ENCODE measurements at places on chromosomes 5 and 9. TPM values are rescaled to one million over a fixed set of nuclear protein-coding genes. Genes with fewer than 3 reads are reported as not detected.

- no peak for DNase-seq
Observed at GRCh38 chr9:108045851-108046250, 556.3 kb upstream of the KLF4 start.

DNA sequence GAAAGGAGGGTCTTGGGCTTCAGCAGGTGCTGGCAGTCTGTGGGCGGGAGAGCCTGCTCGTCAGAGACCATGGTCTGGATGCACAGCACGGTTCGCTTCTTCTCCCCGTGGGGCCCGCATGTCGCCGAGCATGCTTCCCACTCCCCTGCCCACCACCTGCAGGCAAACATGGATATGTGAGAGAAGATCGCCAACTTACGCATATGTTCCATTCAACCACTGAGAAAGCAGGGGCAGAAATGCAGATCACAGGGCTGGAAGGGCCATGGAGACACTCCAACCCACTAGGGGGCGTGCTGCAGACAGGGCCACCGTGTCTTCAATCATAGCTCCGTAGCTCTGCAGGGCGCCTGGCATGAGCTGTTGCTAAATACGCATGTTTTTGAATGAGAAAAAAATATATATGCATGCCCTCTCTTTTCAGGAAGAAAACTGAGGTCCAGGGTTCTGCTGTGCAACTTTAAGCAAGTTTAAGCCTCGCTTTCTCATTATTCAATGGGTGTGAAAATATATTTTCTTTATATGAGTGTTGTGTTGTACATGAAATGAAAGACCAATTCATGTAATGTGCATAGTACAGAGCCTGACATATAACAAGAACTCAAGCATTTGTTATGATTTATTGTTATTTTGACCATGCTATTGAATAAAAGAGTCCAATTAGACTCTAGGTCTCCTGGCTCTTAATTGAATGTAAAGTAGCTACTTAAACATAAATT, 148.0 kb downstream of the TARS1 start:
- DNase-seq, result no peak

DNA sequence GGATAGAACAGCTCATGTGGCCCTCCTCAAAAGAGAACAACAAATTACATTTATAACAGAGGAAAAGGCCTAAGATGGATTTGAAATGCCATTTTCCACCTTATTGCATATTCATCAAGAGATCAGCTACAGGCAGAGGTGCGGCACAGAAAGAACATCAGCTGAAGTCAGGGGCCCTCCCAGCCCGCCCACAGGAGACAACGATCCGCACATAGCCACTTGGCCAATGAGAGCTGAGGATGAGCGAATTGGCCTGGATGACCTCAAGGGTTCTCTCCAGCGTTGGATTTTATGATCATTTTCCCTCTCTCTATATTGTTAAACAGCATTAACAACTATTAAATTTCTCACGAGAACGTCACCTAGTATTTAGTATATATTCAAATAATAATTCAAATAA, 97.6 kb downstream of the GNAQ start:
- no peak for DNase-seq

DNA sequence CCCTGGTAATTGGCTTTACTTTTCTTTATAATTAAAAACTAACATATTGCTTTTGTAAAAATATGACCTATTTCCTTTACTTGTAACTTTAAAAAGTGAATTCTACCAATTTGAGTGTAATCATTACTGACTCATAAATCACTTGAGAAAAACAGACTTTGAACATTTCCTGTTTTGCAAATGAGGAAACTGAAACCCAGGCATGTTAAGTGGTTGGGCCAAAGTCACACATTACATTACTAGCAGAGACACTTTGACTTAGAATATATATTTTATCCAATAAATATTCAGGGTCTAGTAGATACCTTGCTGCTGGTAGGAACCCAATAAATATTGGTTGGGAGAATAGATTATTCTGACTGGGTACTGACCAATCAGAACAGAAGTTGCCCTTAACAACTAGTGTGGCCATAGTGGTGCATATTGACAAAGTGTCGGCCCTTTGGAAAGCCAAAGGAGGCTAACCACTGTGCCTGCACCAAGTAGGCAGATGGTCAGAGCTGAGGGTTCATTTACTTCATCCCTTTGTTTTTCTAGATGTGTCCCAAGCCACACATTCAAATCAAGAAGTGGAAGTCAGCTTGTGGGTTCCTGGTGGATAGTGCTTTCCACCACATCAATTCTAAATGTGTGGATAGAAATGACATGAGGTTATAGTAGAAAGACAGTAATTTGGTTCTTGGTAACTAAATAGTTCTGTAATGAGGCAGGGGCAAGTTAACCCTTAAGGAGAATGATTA, 365.1 kb upstream of the RIOK2 start:
- DNase-seq, result no peak

- no peak for DNase-seq
Observed at GRCh38 chr9:135474915-135475314, 4.7 kb upstream of the PPP1R26 start.

- no peak for DNase-seq
Observed at GRCh38 chr5:116722651-116723050, 148.0 kb upstream of the SEMA6A start.

- no peak for DNase-seq
Observed at GRCh38 chr5:18090177-18090576, 455.9 kb downstream of the TAF11L14 start.

GRCh38 chr9:109097146-109097545, 22.6 kb downstream of the TMEM245 start:
- no peak for DNase-seq

- DNase-seq, result peak; percentile 64
Observed at GRCh38 chr9:91740701-91741100, 209.3 kb downstream of the ROR2 start.

- DNase-seq, result peak; percentile 74
Observed at GRCh38 chr9:129762985-129763926, 10.4 kb upstream of the PTGES start.

DNA sequence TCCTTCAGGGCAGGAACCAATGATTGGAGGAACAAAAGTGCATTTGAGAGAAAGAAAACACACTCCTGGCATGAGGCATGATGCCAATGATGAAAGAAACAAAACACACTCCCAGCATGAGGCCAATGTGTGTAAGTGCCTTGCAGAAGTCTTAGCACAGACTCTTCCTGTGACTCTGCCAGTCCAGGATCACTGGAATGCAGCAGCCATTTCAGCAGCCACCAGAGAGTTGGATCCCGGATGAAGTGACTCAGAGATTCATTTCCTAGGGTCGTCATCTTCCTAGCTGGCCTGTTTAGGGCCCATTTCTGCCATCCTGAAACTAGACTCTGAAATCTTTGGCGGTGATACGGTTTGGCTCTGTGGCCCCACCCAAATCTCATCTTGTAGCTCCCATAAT, 212.5 kb downstream of the CFAP90 start:
- DNase-seq, result no peak

DNA sequence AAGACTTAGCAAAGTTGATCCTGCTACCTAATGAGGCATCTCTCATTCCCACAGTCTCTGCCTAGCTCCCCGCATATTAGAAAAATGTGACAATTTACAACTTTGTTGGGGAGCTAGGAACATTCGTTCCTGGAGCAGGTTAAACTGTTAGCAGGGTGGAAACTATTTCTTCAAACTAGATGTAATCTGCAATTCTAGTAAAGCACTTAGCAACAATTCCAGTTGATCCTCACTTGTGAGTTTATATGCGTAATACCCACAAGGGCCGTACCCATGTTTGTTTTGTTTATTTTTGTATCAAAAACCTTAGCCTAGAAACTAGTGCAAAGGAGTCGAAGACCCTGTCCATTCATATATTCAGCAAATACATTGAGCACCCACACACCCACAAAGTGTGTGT, 175.8 kb upstream of the DMAC1 start:
- no peak for DNase-seq

DNA sequence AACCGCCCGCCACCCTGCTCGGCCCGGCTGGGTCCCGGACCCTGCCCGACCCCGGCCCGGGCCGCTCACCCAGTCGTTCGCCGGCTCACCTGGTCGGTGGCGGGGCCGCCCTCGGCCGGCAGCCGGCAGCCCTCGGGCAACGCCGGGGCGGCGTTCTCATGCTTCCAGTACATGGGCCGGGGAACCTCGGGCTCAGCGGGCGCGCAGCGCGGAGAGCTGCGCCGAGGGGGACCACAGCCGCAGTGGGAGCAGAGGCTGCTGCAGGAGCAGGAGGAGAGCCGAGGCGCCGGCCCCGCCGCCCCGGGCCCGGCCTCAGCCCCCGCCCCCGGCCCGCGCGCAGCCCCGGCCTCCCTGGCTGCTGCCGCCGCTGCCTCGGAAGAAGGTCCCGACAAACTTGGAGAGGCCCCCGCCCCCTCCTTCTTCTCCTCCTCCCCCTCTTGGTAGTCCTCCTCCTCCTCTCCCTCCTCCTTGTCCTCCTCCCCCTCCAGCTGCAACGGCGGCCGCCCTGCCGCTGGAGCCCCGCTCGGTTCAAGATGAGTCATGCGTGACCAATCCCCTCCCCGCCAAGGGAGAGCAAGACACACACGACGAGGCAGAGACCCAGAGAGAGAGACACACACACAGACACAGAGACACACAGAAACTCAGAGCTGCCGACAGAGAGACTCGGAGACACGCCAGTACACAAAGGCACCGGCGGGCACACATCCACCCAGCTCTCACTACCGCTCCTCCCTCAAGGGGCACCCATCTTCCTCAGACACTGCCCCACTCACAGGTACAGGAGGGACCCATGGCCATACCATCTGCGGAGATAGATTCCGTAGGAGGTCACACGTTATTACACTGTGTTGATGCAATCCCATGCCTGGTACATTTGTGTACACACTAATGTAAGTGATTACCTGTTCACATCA, at the start of gene LHX6:
Gene LHX6 (minus strand): TSS at position 390 of the 917 bp plus-strand sequence. CDS start 217 bp downstream, at position 173.
- DNase-seq, result peak; percentile 44

DNA sequence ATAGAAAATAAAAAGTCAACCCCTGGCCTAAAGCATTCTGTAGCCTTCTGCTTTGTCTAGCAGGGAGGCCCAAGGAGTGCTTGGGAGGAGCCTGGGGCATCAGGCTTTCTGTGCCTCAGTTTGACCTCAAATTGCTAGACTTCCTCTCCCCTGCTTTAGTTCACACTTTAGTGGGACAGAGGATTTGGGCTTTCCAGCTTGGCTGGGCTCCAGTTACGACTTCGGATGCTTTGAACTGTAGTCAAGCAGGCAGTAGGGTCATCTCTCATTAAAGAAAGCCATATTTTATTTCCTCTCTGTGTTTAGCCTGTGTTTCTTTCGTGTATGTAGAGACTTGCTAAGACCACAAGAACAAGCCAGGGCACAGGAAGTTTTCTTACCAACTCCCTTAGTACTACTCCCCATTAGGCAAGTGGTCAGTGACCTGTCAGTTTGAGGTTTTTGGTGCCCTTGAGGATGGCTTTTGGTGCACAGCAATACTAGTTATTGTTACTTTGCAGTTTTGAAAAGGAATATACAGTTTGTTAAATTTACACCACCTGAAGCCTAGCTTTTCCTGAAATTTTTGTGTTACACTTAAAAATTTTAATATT, 334.7 kb downstream of the NDUFS4 start:
- no peak for DNase-seq

DNA sequence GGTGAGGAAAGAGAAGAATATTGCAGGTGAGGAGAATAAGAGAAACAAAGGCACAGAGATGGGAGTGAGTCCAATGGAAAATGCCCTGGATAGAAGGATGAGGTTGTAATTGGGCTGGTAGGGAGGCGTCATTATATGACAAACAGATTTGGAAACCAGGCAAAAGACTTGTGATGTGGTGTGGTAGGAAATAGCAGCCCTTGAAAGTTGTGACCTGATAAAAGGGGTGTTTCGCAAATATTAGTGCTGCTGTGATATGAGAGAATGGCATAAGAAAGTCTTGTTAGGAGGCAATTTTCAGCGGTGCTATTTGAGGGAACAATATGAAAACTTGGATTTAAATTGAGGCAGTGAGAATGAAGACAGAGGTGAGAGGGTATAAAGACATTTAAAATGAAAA, 217.5 kb upstream of the ACTBL2 start:
- DNase-seq, result no peak

- DNase-seq, result no peak
Observed at GRCh38 chr5:111930905-111931461, 174.0 kb upstream of the NREP start.

DNA sequence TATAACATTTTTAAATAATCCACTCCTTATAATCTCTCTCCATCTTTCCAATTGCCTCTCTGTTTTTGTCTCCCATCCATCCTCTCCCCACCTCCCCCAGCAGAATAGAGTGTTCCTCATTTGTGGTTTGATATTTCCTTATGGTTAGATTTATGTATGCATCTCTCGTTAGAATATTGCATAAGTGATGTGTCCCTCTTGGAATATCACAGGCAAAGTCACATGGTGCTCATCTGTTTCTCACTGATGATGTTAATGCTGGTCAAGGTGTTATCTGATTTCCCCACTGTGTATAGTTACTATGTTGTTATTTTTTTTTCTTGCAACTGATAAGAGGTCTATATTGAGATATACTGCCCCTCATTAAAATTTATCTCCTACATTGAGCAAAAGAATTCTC, 3.1 kb upstream of the LRRC70 start:
- DNase-seq, result no peak

DNA sequence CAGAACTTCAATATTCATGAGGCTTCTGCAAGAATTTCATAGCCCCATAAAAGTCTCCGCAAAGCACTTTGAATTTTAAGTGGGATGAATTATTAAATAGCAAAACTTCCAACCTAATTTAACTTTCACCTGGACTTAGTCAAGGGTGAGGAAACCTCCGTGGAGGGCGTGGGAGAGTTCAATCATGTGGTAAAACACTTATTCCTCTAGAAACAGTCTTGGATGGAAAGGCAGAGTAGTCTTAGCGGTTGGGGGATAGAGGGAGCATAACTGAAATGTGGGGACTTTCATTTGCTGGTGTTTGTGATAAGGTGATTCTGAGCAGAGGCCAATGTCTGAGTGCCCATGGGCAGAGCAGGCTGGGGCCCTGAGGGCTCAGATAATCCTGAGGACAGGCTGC, 241.9 kb downstream of the IRX1 start:
- DNase-seq, result no peak

GRCh38 chr9:4666042-4666699, at the start of gene SPATA6L:
SPATA6L (minus strand) TSS chr9:4666480; CDS start chr9:4666250, 230 bp downstream.
- DNase-seq, result peak; percentile 79

DNA sequence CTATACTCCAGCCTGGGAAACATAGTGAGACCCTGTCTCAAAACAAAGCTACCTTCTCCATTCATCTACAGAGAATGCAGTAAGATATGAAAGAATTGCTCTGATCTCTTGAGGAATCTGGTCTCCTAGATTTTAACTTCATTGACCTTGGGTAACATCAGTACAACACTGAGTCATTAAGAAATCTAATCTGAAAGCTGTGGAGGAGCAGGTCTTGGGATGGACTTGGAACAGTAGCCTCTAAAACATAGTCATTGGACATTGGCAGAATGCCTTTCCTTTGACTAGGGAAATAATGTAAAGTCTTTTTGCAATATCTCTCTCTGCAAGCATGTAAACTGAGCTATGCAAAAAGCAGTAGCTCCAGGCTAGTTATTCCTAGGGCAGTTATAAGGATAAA, 58.1 kb downstream of the KCNN2 start:
- no peak for DNase-seq

- DNase-seq, result no peak
Observed at GRCh38 chr9:93301911-93302541, 118.1 kb downstream of the WNK2 start.

GRCh38 chr9:77562019-77562748, 85.9 kb downstream of the GNA14 start:
- DNase-seq, result no peak

- DNase-seq, result no peak
Observed at GRCh38 chr9:81653240-81653639, 36.1 kb downstream of the TLE1 start.

INSL6 gene
- total RNA-seq, result not detected

GABRG2 gene
- total RNA-seq, result not detected

TMED7 gene
- total RNA-seq, result 70.2 TPM
